ENCODE measurements at places on chromosomes 7 and 10.

DNA sequence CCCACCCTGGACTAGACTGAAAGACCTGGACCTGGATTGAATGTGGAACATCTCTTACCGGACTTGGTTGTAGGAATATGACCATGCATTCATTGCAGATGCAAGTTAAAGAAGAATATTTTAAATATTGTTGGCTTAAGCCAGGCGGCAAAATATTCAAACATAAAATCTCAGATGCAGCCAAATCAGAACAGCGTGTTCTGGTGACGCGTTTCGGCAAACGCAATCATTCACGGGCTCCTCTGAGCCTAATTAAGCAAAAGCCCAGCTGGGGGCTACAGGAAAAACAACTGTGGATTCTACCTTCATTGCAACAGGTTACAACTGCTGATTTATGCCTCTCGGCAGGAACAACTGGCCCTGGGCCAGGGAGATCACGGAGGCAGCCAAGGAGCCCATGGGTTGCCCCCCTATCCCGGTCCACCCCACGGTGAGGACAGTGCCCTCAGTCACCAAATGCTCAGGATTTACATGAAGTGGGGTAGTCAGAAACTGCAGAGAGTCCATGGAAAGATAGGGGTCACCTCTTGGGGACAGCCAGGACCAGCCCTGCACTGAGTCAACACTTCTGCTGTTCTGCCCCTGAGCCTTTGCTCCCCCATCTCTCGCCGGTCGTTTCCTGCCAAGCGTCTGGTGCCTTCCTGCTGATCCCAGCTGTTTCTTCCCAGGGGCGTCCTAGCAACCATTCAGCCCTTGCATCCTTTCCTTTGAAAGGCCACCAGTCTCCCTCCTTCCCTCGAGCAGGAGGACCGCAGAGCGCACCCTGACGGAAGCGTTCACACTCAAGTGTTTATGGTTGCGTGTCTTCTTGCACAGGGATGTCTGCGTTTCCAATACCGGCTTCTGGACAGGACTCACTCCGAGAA, 64.4 kb upstream of the SFMBT2 start:
- no peak for DNase-seq

GRCh38 chr7:99920149-99920548, 819 bp upstream of the TRIM4 start:
- DNase-seq, result no peak

DNA sequence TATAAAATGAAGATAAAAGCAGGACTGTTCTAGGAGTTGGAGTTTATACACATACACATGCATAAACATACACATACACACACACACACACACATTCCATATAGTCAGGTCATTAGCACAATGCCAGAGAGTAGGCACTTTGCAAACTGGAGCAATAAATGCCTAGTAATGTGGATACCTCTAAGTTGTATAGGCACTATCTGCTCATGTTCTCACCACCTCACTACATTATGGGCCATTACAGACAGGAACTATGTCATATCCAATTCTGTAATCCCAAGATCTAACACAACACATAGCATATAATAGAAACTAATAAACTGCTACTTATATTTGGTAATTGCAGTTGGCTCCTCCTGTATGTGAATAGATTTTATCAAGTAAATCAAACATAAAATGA, 115.6 kb downstream of the GRM8 start:
- no peak for DNase-seq

- no peak for DNase-seq
Observed at GRCh38 chr7:158731761-158732160, 27.2 kb upstream of the NCAPG2 start.

DNA sequence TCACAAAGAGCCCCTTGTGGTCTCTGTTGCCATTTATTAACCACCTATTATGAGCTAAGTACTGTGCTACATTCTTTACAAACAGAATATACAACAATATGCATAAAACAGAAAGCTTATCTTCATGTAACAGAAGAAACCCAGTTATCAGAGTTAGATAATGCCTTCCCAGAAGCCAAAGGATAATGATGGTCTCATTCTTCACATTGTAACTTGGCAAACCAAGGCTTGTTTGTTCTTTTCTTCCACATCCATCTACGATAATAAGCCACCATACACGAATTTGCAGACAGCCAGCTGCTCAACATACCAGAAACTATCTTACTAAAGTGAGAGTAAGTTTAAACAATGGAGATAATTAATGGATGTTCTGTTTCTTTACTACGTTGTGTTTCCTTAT, 127.6 kb downstream of the NEBL start:
- no peak for DNase-seq

GRCh38 chr10:122232769-122233168, 38.3 kb upstream of the BTBD16 start:
- no peak for DNase-seq

DNA sequence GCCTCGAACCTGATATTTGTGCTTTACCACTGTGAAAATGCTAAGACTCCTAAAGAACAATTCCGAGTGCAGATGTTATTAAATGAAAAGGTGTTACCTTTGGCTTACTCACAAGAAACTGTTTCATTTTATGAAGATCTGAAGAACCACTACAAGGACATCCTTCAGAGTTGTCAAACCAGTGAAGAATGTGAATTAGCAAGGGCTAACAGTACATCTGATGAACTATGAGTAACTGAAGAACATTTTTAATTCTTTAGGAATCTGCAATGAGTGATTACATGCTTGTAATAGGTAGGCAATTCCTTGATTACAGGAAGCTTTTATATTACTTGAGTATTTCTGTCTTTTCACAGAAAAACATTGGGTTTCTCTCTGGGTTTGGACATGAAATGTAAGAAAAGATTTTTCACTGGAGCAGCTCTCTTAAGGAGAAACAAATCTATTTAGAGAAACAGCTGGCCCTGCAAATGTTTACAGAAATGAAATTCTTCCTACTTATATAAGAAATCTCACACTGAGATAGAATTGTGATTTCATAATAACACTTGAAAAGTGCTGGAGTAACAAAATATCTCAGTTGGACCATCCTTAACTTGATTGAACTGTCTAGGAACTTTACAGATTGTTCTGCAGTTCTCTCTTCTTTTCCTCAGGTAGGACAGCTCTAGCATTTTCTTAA, 47.7 kb downstream of the MINPP1 start:
- DNase-seq, result no peak

GRCh38 chr10:33111488-33112051, 153.5 kb upstream of the ITGB1 start:
- DNase-seq, result no peak

DNA sequence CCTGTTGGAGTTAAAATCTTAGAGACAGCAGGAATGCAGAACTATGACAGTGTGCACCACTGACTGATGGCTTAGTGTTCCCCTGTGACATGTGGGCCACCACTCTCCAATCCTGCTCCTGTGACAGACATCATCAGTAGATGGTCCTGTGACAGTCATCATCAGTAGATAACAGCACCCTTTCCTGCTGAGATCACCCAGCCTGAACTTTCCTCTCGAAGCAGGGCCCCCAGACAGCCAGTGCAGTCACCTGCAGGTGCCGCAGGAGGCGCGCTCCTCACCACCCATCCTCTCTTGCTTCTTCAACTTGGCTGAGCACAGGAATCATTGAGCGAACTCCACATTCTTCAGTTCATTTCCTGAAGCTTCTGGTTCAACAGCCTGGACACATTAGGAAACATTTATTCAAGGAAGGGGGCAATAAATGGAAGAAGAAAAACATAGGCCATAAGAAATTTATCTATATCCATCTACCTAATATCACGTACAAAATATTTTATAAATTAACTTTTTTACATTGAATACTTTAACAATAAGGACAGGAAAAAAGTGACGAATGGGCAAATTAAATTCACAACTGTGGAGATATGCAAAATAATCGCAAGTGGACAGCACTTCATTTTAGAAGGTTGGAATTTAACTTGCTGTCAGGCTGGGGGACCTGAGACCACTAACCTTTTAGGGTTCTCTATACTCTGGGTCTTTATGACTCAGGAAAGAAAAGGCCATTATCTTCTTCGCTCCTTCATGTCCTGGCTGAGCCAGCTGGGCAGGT, 32.0 kb upstream of the MKI67 start:
- no peak for DNase-seq

- DNase-seq, result no peak
Observed at GRCh38 chr10:90179696-90180407, 478.5 kb downstream of the KIF20B start.

DNA sequence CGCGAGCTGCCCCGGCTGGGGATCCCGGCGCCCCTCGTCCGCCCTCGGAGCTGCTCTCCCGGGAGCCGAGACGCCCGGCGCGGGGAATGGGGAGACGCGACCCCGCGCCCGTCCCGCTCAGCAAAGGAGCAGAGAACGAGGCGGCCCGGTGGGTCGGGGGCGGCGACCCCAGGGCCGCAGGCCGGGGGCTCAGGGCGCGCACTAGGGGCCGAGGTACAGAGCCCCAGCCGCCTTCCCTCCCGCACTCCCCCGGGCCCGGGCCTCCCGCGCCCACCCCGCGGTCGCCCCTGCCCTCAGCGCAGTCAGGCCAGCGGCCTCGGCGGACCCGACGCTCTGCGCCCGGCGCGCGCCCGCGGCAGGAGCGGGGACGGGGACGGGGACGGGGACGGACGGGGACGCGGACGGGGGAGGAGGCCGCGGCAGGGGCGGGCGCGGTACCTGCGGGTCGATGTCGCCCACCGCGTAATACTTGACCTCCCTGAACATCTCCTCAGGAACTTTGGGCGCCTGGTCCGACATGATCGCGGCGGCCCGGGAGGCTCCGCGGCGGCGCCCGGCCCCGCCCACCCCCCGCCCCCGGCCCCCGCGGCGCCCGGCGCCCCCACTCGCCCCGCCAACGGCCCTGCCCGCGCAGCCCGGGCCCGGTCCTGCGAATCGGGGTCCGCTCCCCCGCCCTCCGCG, 373 bp downstream of the PAXIP1 start:
- DNase-seq, result no peak

DNA sequence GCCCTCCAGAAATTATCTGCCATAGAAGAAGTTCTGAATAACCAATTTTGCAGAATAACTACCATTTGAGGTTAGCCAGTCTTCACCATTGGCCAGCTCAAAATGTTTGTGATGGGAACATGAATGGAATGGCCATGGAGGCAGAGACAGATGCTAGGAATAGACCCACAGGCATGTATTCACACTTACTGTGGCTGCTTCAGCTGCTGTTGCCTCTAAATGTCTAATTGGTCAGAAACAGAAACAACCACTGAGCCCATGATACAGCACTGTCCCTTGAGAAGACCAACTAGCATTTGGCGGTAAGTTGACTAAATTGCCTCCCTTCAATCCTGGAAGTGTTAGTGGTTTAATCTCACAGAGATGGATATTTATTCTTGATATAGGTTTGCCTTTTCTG, 38.6 kb upstream of the TAS2R16 start:
- DNase-seq, result no peak

Measured in SK-N-MC (cell line).